Adrenal gland (tissue), 19 donors: ENCODE measurements at places on chromosomes 12 and 14.

- no peak for DNase-seq
Measured at GRCh38 chr14:21880918-21881317, 207.3 kb upstream of the OR4E1 start.

DNA sequence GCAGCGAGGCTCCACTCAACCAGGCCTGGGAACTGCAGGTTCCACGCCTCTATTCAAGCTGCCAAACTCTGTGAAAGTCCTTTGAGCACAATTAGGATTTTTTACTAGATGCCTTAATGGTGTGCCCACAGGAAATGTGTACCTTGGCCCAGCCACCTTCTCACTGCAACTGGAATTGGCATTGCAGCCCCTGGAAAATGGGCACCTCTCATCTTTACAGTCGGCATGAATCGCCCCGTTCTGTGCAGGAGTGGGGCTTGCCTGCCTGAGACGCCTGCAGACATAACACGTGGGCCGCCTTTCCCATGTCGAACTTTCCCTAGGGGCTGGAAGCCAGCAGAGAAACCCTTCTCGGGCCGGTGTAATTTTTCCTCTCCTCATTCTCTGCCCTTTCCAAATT is 42.0 kb upstream of the ELK3 start:
- DNase-seq: no peak

DNA sequence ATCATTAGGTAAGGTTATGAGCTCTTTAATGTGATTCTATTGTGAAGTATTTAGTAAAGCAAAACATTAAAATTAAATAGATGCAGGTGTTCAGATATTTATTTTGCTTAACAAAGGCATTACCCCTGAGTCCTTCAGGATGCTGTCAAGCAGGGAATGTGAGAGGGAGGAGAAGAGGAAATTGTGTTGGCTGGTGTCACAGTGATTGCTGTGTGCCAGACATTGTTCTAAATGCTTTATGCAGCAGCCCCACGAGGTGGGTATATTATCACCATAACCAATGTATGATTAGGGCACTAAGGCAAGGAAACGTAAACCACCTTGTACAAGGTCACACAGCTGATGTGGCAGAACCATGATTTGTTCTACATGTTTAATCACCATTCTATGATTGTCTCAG is 80.1 kb downstream of the STAB2 start:
- DNase-seq: no peak

DNA sequence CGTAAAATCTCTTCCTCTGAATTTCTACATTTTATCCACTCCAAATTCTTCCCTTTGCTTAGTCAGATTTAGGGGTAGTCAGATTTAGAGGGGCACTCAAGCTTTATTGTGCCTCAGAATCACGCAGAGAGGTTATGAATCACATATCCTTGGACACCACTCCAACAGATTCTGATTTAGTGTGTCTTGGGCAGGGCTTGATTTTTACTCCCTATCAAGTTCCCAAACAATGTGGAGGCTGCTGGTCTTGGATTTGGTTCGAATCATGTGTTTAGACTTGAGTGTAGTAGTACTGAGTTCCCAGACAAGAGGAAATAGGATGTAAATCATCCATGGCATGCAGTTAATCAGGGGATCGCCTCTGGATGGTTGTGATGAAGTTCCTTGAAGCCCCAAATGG is 298.1 kb upstream of the CLEC14A start:
- no peak for DNase-seq

DNA sequence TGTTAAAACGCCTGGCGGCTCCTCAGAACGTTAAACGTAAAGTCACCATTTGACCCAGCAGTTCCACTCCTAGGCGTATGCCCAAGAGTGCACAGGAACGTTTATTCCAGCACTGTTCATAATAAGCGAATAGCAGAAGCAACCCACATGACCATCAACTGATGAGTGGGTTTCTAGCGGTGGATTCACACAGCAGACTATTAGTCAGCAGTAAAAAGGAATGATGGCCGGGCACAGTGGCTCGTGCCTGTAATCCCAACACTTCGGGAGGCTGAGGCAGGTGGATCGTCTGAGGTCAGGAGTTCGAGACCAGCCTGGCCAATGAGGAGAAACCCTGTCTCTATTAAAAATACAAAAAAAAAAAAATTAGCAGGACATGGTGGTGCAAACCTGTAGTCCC is 22.4 kb upstream of the FBRSL1 start:
- no peak for DNase-seq

- no peak for DNase-seq
Measured at GRCh38 chr12:109069307-109070271, 17.2 kb downstream of the USP30 start.

- no peak for DNase-seq
Measured at GRCh38 chr12:15754233-15754632, 35.0 kb downstream of the EPS8 start.

DNA sequence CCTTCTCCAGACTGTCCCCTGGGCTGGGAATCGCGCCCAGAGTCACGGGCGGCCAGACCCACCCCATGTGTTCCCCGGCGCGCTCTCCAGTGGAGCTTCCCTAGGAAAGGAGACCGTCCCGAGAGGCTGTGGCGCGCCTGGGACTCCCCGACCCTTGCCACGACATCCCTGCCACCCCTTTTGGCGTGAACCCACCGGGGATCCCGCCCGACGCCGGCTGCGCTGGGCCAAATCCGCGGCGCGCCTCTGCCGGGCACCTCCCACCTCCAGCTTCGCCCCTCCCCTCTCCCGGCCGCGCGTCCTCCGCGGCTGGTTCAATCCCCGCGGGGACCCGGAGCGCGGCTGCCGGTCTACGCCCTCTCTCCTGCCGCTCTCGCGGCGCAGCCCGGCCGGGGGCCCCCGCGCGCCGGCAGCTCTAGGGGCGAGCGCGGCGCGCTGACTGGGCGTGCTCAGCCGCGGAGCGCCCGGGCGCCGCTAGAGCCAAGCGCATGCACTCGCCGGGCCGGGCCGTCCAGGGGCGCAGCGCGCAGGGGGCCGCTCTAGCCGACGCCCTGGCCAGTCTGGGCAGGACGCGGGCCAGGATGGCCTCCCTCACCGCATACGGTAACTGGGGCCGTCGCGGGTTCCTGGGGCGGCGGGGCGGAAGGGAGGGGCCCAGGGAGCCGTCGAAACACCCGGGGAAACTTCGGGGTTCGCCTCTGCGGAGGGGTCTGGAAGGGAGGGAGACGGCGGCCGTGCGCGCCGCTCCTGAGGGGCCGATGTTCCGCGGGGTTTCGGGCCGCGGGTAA is 77.4 kb upstream of the ANO4 start:
- no peak for DNase-seq
